Regular cardiac myocyte (primary cell): ENCODE measurements at places on chromosomes 5 and 9. TPM values are rescaled to one million over a fixed set of nuclear protein-coding genes. Genes with fewer than 3 reads are reported as not detected.

The PROB1 gene
- 1.1 and 1.2 TPM in 2 replicates for total RNA-seq

The AJM1 gene
- 1.5 and 6.8 TPM in 2 replicates for total RNA-seq

The CEP72 gene
- total RNA-seq: 1.7 and 5.4 TPM in 2 replicates

The ARSI gene
- total RNA-seq: 4.4 and 5.4 TPM in 2 replicates

The CDC37L1 gene
- 29.9 and 38.9 TPM in 2 replicates for total RNA-seq

The C5orf58 gene
- total RNA-seq: under 0.01 TPM in 1 of 2 replicates, not detected in the other
